Urinary bladder (tissue), 4 donors: ENCODE measurements at places on chromosomes 5 and 9. TPM values are rescaled to one million over a fixed set of nuclear protein-coding genes. Genes with fewer than 3 reads are reported as not detected.

- no peak for DNase-seq
Observed at GRCh38 chr5:177317959-177318377, 6.3 kb upstream of the MXD3 start.

- no peak for DNase-seq
Observed at GRCh38 chr5:95530416-95530815, 24.4 kb downstream of the SKIC3 start.

SLC34A1 gene
- total RNA-seq = not detected

EQTN gene
- 0.74 TPM for total RNA-seq

HAVCR2 gene
- total RNA-seq = 8.7 TPM

- DNase-seq = peak; percentile 51
Observed at GRCh38 chr5:111505096-111505495, 7.2 kb downstream of the STARD4 start.

PFN3 gene
- not detected for total RNA-seq

DNA sequence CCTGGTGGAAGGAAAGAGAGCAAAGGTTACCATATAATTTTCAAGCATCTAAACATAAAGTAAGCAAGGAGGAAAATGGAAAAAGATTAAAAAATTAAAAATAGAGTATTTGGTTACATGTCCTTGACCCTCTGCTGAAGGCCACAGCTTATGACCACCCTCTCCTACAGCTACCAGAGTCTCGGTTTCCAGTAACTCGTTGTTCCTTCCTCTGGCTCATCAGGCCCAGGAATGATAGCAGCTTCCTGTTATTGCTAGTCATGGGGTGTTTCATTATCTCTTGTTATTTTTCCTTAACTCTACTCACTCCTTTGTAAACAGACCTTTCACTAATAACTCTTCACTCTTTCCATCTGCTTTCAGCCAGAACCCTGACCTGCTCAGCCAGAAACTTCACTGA is 102.2 kb downstream of the YTHDC2 start:
- no peak for DNase-seq

GRCh38 chr5:92106808-92107207 is 723.7 kb upstream of the ARRDC3 start:
- DNase-seq = no peak

GRCh38 chr5:38148021-38148625 is 110.2 kb upstream of the EGFLAM start:
- no peak for DNase-seq

NEUROG1 gene
- total RNA-seq = not detected

CAPSL gene
- not detected for total RNA-seq

ZNF483 gene
- total RNA-seq = 19.0 TPM
